ENCODE measurements at places on chromosomes 12 and 14.

- DNase-seq, result no peak
These were observed 259.9 kb downstream of the CEP128 start for GRCh38 chr14:80681651-80682050.

DNA sequence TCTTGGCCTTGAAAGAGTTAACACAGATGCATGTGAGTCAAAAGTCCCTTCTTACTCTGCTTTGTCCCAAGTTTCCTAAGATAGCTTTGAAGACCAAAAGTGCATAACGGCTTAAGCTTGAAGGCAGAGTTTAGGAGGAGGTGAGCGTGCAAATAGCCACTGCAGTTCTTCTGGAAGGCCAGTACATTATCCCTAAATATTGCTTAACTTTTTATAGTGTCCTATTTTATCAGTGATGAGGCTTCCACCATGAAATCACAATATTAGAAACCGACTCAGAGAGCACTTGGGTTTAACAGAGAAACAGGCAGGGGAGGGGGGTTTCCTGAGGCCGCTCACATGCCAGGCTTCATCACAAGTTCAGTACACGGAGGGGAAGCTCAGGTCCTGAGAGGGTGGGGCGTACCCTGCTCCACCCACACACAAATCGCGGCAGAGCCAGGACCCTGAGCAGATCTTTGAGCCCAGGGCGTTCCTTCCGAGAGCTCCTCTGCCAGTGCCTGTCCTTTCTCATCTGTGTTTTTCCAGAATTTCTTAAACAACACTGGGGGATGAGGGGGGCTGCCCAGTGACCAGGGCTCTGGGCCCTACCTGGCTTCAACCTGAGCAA, 26.8 kb upstream of the BDKRB2 start:
- DNase-seq, result no peak

DNA sequence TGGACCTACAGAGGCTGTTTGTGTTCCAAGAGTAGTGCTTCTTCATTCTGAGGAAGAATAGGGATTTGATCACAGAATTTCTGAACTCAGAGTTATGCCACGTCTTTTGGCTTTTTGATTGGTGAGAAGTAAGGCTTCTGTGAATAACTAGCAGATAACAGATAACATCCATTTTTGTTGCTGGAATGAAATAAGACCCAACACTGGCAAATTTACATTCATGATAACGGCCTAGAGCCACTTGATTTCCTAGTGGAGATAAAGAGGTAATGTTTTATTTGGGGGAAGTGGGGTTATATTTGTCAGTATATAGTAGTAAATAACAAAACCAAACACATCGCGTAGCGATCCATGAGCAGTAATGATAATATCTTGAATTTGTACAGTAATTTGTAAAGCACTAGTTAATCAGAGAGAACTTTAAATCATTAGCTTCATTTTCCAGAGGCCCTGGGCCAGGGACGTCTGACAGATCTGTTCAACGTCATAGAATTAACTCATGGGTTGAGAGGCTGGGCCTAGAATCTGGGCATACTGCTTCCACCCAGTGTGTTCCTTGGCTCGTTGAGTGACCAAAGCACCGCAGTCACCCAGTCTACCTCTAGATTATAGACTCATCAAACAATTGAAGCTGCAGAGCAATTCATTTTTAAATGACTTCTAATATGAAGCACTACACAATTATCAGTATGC, 79.6 kb downstream of the HMGA2 start:
- DNase-seq, result no peak

DNA sequence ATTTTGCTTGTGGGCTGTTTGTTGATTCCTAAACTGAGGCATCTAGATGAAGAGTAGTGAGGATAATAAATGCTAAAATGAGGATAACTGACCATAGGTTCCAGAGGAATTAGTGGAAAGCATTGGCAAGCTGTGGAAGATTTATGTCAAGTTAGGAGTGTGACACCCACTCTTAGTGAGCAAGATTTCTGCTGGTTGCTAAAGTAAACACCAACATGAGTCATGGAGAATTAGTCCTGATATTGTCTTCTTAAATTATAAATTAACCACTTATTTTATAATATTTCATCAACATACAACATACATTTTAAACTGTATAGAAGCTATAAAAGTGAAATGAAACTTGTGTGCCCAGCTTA, 328.2 kb downstream of the RPL10L start:
- DNase-seq, result no peak

GRCh38 chr12:69648476-69648875, 37.8 kb upstream of the LRRC10 start:
- no peak for DNase-seq

DNA sequence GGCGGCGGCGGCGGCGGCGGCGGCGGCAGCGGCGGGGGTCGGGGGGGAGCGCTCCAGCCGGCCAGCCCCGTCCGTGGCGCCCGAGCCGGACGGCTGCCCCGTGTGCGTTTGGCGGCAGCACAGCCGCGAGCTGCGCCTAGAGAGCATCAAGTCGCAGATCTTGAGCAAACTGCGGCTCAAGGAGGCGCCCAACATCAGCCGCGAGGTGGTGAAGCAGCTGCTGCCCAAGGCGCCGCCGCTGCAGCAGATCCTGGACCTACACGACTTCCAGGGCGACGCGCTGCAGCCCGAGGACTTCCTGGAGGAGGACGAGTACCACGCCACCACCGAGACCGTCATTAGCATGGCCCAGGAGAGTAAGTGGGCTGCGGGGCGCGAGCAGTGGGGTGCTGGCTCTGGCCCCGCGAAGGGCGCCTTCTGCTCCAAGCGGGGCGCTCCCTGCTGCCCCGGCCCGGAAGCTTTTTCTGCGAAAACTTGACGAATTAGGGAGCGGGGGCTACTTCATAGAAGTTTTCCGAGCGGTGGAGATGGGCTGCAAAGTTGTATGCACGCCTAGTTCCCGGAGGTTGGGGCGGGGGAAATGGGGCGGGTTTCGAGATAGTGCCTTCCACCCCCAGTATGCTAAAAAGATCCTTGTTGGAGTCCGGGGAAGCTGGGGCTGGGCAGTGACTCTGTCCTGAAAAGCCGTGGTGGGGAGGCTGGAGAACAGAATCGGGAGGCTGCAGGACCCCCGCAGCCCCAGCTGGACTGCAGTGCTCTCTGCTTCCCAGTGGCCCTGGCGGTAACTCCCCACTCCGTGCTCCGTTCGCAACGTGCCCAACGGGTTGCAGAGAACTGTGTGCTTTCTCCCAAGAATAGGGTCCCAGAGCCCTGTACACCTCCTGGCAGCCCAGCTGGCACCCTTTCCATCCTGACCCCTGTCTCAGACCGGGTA, 751 bp downstream of the GDF11 start:
- DNase-seq, result no peak

- no peak for DNase-seq
These were observed 30.8 kb upstream of the ABCC9 start for GRCh38 chr12:21972055-21972454.

- no peak for DNase-seq
These were observed 156.1 kb downstream of the PTCSC3 start for GRCh38 chr14:36020120-36021029.

DNA sequence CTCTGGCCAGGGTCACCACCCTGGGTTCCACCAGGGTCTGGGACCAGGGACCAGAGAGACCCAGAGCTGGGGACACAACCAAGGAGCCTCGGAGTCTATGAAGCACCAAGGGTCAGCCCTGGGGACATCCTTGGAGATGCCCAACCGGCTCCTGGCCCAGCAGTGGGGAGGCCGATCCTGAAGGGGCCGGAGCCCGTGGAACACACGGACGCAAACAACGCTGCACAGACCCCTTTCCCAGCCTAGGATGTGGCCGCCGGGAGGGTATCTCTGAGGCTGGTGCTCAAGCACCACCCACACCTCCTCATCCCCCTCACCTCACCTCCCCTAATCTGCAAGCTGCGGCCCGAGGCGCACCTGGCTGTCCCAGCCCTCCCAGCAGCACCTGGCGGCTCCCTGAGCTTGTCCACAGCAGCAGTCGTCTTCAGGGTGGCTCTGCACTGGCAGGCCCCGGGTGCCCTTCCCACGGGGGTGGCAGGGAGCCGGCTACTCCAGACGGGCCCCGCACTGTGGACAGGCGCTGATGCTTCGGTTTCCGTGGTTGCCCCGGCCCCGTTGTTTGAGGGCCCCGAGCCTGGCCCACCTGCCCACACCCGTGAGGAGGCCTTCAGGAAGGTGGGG, 146.8 kb upstream of the C14orf180 start:
- no peak for DNase-seq

- no peak for DNase-seq
These were observed 62.0 kb downstream of the CAND1 start for GRCh38 chr12:67331123-67331522.

GRCh38 chr14:60250257-60251035, 1.4 kb downstream of the PPM1A start:
- DNase-seq, result no peak

DNA sequence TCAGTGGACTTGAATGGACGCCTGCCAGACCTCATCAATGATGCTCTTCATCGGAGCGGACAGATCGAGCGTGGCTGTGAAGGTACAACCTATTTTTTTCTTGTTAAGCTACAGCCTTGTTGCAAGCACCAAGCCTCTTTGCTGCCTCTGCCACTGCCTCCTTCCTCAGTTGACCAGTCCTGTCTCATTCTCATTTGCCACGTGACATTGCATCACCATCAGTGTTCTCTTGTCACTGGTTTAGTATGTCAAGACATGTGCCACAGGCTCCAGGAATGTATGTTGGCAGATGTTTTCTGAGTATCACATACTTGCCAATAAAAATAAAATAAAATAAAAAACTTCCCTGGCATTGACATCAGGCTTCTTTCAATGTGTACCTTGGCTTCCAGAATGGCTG, 798.1 kb downstream of the NRXN3 start:
- no peak for DNase-seq

- no peak for DNase-seq
These were observed 270.1 kb downstream of the ZFP36L1 start for GRCh38 chr14:68522510-68523325.

DNA sequence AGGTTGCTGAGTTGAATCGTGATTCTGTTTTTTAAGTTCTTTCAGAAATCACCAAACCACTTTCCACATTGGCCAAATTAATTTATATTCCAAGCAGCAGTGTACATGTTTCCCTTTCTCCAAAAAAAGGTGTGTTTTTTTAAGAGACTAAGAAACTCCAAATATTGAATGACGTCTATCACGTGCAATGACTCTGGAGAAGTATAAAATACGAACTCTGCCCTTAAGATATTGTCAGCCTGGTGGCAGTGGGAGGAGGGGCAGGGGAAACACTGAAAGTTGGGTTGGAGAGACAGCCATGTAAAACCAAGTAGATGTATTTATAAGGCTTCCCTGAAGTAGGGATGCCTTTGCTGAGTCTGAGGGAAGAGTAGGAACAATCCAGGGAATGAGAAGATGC, 50.1 kb upstream of the DHRS4 start:
- DNase-seq, result no peak

- no peak for DNase-seq
These were observed 33.5 kb downstream of the SLC25A21 start for GRCh38 chr14:37138898-37139297.

- DNase-seq, result no peak
These were observed 4.2 kb upstream of the KRT1 start for GRCh38 chr12:52684431-52684830.

DNA sequence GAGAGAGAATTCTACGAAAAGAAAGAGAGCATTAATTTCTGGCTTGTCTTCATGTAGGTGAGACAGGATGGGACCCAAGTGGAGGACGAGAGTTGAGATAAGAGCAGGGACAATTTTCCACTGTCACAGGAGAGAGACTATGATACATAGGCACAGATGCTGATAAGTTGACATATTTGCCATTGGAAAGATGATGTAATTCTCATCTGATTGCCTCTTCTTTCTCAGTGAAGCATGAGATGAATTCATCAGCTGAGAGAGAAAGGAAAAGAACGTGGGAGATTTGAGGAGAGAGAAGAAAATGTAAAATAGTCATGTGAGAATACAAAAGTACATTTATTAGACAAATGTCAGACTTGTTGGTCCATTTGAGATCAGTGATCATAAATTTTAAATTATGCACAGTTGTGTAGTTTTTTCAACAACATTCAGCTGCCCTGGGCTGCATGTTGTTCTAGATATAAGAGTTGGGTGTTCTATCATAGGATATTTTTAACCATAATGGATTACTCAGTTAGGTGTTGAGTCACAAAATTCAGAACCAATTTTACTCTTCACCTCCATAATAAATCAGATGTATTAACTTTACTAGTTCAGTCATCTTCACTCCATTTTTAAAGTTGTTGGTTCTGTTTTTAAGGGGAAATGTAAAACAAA, 222.9 kb downstream of the DPY19L2 start:
- DNase-seq, result no peak
